A549 treated with AZD2906 at 1 μM for 4 hours (cell line): ENCODE measurements at places on chromosomes 2 and 18. TPM values are rescaled to one million over a fixed set of nuclear protein-coding genes. Genes with fewer than 3 reads are reported as not detected.

The PLGLB2 gene
- 0.10 to 0.33 TPM (median 0.19 TPM) in 5 replicates for total RNA-seq

The DCTN1 gene
- total RNA-seq = 112 to 150 TPM (median 144 TPM) in 5 replicates

The CHRNG gene
- total RNA-seq = not detected in 5 replicates

The IGFBP5 gene
- 0.13 to 0.20 TPM (median 0.16 TPM) in 5 replicates for total RNA-seq

The SERPINB3 gene
- 0.06 to 0.14 TPM (median 0.09 TPM) in 5 replicates for total RNA-seq

The VIT gene
- total RNA-seq = not detected in 5 replicates

The PDCD1 gene
- total RNA-seq = 0.02 TPM in 1 of 5 replicates, not detected in the others

The RUFY4 gene
- total RNA-seq = 0.08 TPM in 1 of 5 replicates, not detected in the others

The L3MBTL4 gene
- total RNA-seq = 0.02 to 0.05 TPM in 2 of 5 replicates, not detected in the others
